ENCODE measurements at places on chromosomes 1 and 21. TPM values are rescaled to one million over a fixed set of nuclear protein-coding genes. Genes with fewer than 3 reads are reported as not detected.
A peak's percentile ranks its signal among the peaks of the same experiment; 100 is the strongest.

GRCh38 chr1:233719655-233720341 is 105.9 kb downstream of the KCNK1 start:
- no peak overlapping the region for H3K4me3 ChIP-seq
- no peak overlapping the region for H3K27ac ChIP-seq
- no peaks in the 10 kb centered on the region for H3K27me3 ChIP-seq
- H3K4me1 ChIP-seq: no peaks in the 10 kb centered on the region
- no peaks in the 10 kb centered on the region for H3K36me3 ChIP-seq

DNA sequence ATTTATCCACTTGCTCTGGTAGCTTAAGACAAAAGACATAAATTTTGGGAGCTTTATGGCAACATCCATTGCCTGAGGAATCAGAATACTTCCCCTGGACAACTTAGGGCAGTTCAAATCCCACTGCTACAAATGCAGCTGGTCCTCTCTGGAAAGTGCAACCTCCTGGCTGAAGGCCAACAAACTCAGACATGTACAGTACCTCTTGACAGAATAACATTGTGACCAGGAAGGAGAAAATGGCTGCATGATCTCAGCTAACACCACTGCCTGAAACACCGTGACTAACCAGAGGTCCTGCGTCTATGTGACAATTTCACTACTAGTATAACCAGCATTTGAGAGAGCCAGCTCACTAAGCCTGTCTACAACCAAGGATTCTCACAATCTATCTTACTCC is 218.9 kb downstream of the CRB1 start:
- H3K4me1 ChIP-seq: no peaks in the 10 kb centered on the region
- DNase-seq: no peak

DNA sequence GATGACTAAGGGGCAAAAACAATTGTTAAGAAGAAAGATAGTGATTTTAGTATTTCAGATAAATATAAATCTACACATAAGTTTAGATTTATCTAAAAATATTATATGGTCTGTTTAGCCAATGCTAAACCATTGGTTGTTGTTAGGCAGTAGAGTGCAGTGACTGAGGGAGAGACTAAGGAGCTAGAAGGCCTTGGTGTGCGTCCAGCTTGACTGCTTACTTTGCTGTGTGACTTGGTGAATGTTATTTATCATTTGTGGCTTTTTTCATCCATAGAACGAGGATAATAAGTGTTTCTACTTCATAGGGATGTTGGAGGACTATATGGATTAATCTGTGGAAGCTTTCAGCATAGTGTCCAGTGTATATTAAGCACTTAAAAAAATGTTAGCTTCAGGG is 264.7 kb upstream of the C1orf105 start:
- H3K4me3 ChIP-seq: no peak overlapping the region
- peaks cover 19% of the 10 kb centered on the region for H3K4me1 ChIP-seq
- H3K36me3 ChIP-seq: no peaks in the 10 kb centered on the region
- peak overlapping the region; percentile 89 for H3K27ac ChIP-seq

DNA sequence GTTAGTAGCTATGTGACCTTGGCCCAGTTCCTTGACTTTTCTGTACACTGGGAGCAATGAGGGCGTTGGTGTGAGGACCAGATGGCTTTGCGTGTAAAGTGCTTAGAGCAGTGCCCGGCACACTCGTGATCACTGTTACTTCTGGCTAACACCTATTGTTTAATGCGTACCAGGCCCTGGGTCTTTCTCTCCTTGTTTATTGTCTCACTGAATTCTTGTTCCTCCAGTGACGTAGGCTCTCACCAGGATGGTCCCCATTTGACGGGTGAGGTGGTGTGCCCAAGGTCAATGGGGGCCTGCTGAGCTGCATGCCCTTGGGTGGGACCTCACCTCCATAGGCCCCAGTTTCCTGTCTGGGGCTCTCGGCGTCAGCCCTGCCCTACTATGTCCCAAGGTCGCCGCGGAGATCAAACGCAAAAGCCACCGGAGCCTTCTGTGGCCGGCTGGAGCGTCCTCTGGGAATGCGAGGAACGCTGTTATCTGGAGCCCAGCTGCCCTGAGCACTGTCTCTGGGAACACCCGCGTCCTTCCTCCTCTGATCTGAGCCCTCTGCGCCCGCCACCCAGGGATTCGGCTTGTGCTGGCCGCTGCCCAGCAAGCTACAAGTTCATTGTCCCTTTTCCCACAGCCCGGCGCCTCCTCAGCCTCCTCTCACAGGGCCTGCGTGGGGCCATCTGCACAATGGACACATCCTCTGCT is 28.9 kb downstream of the ALPL start:
- H3K36me3 ChIP-seq: no peaks in the 10 kb centered on the region
- peaks cover 15% of the 10 kb centered on the region for H3K27me3 ChIP-seq
- DNase-seq: no peak
- no peak overlapping the region for H3K4me3 ChIP-seq

DNA sequence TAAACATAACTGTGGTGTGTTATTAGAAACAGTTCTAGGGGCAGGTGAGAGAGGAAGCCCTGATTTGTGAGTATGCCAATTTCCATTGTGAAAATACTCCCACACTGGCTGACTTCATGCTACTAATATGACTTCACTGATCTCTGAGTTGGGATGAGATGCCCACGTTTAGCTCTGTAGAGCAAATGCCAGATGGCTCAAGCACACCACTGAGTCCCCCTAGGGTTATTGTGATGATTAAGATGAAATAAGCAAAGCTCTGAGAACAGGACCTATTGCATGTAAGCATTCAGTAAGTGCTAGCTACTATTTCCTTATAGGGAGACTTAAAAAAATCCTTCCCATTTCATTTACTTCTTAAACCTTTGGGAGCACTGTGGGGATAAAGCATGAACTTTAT is 117.6 kb downstream of the CENPF start:
- H3K27ac ChIP-seq: no peak overlapping the region
- H3K36me3 ChIP-seq: no peaks in the 10 kb centered on the region
- no peak for DNase-seq
- H3K27me3 ChIP-seq: no peaks in the 10 kb centered on the region

- peaks cover 4% of the 10 kb centered on the region for H3K27me3 ChIP-seq
- no peak overlapping the region for H3K4me3 ChIP-seq
- peak overlapping the region; percentile 37 for H3K27ac ChIP-seq
- peaks cover 3% of the 10 kb centered on the region for H3K4me1 ChIP-seq
- no peaks in the 10 kb centered on the region for H3K36me3 ChIP-seq
- DNase-seq: no peak
Observed at GRCh38 chr1:227416156-227416830, 98.0 kb upstream of the CDC42BPA start.

Gene TXNIP
- total RNA-seq: 529 TPM

All from osteoblast (primary cell).